NCI-H187 treated with DMSO at 0.1 percent for 48 hours (cell line): ENCODE measurements at places on chromosomes 3 and 15.

- no peak for DNase-seq
These were observed 489.1 kb upstream of the CFAP20DC start for GRCh38 chr3:59538753-59539432.

GRCh38 chr3:134085034-134085775 lies 55.5 kb upstream of the SLCO2A1 start:
- no peak for DNase-seq

DNA sequence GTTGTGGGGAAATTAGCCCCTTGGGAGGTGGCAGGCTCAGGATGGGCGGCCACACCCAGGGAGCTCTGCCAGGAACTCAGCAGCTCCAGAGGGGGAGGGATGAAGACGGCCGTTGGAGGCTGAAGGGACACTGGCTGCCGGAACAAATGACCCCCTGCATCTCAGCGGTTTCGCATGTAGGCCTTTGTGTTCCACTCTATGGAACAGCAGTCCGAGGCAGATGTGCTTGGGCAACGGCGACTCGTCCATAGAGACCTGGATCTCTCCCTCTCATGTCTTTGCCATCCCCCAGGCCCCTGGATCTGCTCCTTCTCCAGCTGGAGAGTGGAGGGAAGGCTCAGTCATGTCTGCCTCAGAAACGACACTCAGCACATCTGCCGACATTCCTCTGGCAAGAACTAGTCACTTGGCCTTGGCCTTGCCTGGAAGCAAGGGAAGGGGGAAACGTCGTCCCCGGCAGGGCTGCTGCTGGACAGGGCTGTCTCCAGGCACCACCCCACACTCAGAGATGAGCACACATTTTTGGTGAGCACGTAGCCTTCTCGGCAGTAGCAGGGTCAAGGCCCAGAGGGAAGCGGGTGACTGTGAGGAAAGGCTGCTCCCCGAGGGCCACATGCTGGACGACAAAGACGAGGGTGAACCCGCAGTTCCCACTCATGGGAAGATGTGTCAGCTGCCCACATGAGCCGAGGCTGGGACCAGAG lies 83.8 kb downstream of the ASB7 start:
- DNase-seq: no peak

DNA sequence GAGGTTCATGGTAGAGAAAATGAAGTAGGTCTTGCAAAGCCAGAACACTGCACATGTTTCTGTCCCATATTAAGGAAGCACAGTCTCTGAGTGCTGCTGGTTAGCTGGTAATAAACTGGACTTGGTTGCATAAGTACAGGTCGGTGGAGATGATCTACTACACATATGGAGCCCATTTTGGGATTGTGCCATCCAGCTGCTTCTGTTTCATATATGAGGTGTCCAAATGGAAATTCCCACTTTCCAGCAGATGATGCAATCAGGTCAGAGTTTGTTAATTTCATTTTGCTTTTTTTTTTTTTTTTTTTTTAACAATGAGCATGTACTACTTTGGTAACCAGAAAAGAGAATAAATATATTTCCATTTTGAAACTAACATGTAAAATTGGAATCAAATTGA lies 122.6 kb downstream of the SATB1 start:
- no peak for DNase-seq

- no peak for DNase-seq
These were observed 119.6 kb downstream of the UACA start for GRCh38 chr15:70643783-70644125.

DNA sequence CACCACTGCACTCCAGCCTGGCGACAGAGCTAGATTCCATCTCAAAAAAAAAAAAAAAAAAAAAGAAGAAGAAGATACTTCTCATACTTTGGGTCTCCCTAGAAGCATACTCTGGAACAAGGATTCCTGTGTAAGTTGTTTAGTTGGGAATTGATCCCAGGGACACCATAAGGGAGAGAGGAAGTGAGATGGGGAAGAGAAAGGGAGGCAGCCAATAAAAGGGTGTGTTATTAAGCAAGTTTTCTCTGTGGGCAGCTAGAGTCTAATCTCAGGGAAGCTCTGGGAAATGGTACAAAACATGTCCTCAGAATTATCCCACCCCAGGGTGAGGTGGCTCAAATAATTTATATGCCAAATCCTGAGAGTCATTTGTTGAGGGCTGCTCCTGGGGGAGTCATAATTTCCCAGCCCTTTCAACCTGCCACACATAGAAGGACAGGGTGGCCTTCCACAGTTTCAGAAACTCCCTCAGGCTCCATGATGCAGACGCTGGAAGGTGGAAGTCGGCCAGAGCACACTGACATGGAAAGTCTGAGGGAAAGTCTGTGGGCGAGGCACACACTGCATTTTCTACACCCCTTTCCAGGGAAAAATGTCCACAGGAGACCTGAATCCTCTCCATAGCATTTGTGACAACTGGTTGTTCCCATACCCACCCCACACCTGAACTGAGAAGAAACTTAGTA lies 86.4 kb upstream of the SLC4A7 start:
- DNase-seq: no peak

- no peak for DNase-seq
These were observed 82.0 kb downstream of the GPR156 start for GRCh38 chr3:120203016-120203415.

DNA sequence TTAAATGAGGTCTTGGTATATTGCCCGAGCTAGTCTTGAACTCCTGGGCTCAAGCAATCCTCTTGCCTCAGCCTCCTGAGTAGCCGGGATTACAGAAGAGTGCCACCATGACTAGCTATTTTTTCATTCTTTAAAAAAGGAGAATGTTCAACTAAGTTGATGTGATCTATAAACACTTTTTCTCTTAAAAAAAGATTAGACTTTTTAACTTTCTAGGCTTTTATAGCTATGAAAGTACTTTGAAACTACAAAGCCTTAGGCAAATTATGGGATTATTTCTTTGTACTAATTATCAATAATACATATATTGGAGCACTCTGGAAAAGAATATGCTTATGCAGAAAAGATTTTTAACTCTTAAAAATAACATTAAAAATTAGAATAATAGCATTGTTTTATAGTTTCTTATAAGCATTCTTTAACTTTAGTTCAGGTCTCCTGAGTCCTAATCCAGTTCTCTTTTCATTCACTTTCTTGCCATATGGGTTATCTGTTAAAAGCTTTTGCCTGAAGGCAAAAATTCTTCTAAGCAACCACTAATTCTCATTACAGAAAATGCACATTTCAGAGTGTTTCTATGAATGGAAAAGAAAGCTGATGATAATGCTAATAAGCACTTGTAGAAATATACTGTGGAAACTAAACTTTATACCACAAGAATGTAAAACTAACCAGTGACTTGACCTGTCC lies 87.8 kb downstream of the DPPA2 start:
- no peak for DNase-seq

GRCh38 chr3:12991481-12991837 lies 81.8 kb downstream of the IQSEC1 start:
- no peak for DNase-seq
